T-cell (primary cell): ENCODE measurements at places on chromosomes 3 and 15.

DNA sequence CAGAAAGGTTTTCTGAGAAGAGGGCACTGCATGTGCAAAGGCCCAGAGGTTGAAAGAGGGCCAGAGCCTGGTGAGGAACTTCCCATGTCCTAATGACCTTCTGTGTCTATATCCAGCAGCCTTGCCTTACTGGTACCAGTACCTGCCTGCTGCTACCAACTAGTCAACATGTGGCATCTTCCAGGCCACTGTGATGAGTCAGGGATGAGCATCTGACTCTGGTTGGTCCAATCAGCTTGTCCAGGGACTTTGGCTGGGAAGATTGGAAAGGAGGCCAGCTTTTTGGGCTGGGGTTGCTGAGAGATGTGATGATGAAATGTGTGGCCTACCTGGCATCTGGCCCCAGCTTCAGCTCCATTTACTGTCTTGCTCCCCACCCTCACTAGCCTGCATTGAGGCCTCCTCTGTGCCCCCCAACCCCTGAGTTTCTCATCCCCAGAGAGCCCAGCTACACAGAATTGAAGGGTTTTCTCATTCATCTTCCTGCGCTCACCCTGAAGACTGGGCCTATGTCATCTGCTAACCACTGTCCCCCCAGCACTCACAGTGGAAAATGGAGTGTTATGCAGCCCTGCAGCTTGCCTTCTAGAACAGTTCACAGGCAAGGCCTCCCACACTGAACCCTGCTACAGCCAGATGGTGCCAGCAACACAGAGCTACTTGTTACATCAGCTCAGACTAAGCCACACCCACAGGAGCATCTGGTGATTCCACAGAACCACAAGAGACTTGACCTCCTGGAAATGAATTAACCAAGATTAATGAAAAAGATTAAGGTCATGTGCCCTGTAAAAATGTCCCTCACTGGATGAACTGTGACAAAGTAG, 1.3 kb upstream of the TWF2 start:
- DNase-seq, result peak; percentile 54

DNA sequence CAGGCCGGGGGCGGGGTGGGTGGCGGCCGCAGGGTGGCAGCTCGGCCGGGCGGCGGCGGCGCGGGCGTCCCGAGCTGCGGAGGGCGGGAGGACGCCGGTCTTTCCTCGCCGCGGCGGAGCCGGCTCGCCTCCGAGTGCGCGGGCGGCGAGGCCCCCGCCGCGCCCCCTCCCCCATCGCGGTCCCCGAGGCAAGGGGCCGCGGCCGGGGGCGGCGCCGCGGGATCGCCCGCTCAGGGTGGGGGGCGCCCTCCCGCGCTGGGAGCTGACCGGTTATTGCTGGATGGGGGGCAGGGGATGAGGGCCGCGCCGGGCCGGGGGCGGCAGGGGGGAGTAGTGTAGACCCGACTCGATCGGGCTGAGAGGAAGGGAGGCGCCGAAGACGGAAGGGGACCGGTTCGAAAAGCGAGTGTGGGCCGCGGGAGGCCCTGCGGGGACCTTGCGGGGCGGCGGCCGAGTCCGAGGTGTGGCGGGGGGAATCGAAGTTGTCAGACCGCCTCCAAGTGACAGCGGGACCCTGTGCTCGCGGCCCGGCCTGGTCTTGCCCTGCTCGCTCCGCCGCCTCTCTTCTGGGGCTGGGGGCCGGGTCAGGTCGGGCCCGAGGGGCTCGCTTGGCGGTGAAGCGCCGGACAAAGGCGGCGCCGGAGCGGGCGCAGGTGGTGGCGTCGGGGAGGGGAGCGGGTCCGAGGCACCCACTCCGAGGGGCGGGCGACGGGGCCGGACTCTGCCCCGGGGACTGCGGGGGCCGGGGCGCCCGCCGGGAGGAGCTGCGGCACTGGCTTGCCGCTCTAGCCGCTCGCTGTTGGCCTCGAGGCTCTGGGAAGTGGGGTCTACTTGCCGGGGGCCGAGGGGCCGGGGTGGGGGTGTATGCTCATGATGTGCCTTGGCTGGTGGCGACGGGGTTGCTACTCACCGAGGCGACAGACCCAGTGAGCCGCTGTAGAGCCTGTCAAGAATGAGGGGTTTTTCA, 1.1 kb downstream of the BAHD1 start:
- no peak for DNase-seq

DNA sequence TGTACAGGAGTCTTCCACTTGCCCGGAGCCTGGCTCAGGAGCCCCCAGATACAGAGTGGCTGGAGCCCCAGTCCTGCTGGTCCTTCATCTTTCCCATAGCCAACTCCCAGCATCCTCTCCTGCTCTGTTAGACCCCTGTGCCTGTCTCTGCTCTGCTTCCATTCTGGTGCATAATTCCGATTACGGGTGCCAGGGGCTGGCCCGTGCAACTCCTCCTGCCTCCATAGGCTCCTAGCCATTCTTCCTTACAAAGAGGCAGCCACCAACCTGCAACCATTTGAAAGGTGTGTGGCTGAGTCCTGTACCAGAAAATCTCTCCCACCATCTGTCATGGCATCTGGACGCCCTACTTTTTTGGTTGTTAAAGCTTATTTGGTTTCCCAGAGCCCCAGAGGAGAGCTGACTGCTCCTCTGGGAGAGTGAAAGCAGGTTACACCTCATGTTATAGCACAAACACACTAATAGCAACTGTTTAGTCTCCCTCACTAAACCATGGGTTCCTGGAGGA, 5.2 kb upstream of the RAD18 start:
- DNase-seq, result no peak

GRCh38 chr3:169668957-169669741, 5.6 kb upstream of the MECOM start:
- DNase-seq, result no peak

- DNase-seq, result no peak
Observed at GRCh38 chr3:128799653-128800052, 73.7 kb downstream of the RAB7A start.

DNA sequence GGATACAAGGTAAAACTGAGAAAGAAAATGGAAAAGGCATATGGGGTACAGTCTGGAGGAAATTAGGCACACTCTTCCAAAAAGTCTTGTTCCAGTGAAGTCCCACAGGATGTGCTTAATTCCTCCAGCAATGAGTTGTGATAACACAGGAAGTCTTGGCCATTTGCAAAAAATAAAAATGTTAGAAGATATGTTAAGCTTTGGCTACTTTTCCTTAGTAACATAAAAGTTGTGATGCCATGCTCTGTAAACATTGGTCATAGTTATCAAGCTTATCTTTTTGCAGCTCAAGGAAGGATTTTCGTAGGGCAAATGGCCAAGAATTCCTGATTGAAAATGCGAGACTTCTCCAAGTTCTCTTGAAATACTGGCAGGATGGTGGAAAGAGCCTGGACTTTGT, 26.4 kb downstream of the LNP1 start:
- no peak for DNase-seq

DNA sequence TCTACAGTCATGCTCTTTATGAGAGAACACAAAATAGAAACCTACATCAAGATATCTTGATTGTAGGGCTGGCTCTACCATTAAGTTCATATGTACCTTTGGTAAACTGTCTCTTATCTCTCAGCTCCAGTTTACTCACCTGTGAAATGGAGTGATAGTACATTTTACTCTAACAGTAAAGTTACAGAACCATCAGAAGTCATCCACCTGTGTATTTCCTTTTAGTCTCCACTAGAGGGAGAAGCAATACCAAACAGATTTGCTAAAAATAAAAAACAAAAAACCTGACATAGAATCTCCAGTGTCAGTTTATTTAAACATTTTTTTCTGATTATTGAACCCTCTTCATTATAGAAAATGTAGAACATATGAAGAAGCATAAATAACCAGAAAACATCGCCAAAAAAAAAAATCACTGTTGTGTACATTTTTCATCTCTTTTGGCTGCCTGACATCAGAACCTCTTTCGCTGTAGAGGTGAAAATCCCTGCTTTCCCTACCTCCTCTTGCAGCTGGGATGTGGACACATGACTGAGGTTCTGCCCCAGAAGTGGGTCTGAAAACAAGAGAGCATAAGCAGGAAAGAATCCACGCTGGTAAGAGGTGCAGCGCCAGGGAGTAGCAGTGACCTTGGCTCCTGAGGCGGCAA, 48.7 kb upstream of the WDR72 start:
- no peak for DNase-seq

- no peak for DNase-seq
Observed at GRCh38 chr3:160768918-160769317, 12.9 kb downstream of the PPM1L start.

DNA sequence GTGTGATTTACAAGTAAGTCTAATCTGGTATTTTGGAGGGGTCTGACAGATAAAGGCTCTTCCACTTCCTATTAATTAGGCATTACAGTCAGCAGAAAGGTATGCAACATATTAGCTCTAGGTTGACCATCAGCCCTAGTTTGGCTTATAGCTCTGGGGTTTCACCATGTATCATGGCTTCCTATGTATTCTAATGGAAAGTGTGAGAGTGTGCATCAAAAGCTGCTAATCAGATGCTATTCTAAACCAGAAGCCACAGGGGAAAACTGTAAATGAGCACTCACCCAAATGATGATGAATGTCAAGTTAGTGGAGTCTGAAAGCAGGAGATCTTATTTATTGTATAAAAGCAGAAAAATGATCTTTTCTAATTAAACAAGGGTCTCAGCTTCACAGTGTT, 149.2 kb upstream of the MITF start:
- no peak for DNase-seq
